NCI-H187 (cell line): ENCODE measurements at places on chromosomes 16 and 17.
A peak's percentile ranks its signal among the peaks of the same experiment; 100 is the strongest.

DNA sequence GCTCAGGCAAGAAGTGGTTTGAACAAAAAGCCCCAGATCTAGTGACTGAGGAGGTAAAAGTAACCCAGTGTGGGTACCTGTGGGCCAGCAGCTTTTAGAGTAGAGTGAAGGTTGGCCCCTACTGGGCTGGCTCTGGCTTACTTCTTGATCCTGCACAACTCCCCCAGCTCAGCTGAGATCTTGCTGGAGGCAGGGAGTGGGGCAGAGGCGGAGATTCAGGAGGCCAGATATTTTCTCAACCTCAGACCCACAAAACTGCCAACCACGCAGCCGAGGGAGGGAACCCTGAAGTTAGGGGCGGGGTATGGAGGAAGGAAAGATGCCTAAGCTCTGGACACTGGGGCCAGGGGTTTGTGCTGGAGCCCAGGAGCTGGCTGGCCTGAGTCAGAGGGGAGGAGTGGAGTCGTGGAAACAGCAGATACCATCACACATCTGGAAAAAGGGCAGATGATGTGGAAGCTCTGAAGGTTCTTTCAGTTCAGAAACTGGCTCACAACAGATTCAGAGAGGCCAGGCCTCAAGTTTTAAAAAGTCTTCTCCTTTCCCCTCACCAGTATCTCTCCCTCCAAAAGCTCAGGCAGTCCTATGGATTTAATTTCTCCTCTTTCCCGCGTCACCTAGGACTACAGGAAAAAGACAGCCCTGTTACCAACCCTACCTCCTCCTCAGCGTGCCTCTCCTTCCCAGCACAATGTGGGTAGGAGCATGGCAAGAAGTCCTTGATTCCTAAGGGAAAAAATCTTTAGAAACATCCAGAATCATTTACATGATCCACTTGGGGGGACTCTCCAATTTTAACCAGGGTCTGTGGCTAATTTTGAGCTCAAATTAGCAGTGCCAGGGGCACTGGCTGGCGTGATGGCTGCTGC, 48.1 kb downstream of the MYO18A start:
- no peak for DNase-seq

- no peak for DNase-seq
Measured at GRCh38 chr16:8959921-8960787, 3.6 kb downstream of the USP7 start.

DNA sequence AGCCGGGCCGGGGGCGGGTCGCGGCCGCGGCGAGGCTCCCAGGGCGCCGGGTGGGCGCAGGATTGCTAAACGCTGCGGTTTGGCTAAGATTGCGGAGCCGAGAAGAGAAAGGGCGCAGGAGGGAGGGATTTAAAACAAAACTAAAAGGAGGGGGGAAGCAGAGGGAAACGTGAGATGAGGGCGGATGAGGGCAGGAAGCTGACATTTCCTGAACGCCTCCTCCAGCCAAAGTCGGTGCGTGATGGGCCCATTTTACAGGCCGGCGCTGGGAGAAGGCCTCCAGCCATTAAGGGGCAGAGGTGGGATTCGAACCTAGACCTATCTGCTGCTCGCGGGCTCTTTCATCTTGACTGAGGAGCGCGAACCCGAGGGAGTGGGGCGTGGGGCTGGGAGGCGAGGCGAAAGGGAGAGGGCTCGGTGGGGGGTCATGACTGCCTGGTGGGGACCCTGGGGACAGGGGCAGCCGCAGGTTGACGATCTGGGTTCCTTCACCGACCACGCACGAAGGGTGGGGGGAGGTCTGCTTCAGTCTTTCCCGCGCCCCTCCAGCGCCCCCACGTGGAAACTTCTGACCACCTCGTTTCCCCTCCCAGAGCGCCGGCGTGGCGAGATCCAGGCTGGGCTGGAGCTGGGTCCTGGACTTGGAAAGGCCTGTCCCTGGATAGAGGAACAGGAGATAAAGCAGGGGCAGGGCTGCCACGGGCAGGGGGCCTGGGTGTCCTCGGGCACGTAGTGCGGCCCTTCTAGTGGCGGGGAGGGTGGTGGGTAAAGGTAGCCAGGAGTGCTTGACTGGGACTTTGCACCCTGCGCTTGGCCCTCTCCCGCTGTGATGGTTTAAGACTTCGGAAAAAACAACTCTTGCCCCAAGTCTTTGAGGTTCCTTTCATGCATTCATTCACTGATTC, 3.8 kb upstream of the TAC4 start:
- DNase-seq = no peak

DNA sequence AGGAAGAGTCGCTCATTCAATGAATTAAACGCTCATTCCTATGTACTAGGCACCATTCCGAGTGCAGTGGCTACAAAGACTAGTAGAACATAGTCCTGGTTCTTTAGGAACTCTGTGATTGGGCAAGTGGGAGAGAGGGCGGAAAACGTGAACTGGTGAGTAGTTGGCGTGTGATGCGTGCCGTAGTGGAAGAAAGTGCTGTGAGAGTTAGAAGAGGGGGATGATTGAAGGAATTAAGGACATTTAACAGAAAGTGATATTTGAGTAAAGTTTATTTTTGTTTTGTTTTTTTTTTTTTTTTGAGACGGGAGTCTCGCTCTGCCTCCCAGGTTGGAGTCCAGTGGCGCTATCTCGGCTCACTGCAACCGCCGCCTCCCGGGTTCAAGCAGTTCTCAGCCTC, 7.9 kb upstream of the SLFN14 start:
- no peak for DNase-seq

GRCh38 chr16:28059841-28060575, 3.5 kb downstream of the GSG1L start:
- no peak for DNase-seq

DNA sequence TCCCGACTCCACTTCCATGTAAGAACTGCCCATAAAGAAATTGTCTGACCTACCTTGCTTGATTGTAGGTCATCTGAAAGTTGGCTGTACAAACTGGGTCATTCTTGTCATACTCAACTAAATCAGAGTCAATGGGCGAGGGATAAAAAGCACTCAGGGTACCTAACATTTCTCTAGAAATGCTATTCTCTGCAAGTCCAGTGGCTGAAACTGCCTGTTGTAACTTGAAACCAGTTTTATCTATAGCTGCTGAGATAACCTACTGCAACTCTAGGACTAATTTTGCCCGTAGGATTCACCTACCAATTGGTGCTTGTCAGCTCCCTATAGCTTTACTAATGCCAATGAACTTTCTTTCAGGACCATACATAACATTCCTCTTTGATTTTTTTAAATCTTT, 100.1 kb upstream of the GRIN2A start:
- DNase-seq = no peak

DNA sequence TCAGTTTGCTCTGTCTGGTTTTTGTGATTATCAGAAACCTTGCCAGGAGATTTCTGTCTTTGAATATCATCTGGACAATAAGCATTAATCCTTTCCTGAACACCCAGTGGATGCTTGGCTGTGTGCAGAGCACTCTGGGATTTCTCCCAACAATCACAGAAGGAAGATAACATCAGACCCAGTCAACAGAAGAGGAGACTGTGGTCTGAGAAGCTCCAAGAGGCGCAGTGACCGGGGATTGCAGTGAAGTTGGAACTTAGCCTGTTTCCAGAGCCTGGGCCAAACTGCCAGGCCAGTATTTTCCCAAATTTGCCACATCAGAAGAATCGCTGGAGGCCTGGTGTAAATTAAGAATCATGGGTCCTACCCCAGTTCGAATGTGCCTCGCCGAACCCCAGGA, 264.7 kb downstream of the C16orf95 start:
- no peak for DNase-seq

- DNase-seq = peak; percentile 17
Measured at GRCh38 chr17:73304971-73305812, 6.6 kb downstream of the CDC42EP4 start.

GRCh38 chr17:19387921-19388521, 1.0 kb upstream of the MFAP4 start:
- DNase-seq = no peak

- no peak for DNase-seq
Measured at GRCh38 chr16:56109994-56110393, 81.3 kb upstream of the GNAO1 start.

- DNase-seq = no peak
Measured at GRCh38 chr16:11276896-11277593, 765 bp upstream of the PRM2 start.

DNA sequence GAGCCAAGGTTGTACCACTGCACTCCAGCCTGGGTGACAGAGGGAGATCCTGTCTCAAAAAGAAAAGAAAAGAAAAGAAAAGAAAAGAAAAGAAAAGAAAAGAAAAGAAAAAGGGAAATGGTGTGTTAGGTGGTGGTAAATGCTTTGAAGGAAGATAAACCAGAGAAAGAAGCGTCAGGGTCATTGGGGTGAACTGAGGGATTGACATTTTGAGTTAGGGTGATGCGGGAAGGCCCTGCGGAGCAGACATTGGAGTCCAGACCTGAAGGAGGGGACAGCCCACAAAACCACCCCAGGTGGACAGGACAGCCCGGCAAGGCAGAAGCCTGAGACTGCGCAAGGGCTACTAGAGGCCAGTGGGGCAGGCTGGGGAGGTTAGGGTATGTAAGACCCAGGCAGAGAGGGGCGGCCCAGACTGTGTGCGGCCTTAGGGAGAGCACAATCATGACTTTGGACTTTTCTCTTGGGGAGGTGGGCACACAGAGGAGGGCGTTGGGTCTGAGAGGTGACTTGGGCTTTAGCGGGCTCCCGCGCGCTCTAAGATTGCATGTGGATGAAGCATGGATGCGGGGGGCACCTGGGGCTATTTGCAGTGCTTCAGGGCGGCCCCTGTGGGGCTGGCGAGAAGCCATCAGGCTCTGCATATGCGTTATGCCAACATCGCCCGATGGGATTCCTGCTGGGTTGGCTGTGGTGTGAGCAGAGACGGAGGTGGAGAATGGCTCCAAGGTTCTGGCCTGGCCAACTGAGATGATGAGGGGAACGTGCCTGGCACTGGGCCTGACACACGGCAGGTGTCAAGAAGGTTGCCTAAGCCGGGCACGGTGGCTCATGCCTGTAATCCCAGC, 3.3 kb upstream of the GAA start:
- DNase-seq = no peak
